Activated naive CD8-positive, alpha-beta T cell treated with anti-CD3 and anti-CD28 coated beads for 36 hours (primary cell): ENCODE measurements at places on chromosomes 2 and 18. TPM values are rescaled to one million over a fixed set of nuclear protein-coding genes. Genes with fewer than 3 reads are reported as not detected.

- DNase-seq, result no peak
Observed at GRCh38 chr2:239895669-239896068, 129.5 kb downstream of the NDUFA10 start.

DNA sequence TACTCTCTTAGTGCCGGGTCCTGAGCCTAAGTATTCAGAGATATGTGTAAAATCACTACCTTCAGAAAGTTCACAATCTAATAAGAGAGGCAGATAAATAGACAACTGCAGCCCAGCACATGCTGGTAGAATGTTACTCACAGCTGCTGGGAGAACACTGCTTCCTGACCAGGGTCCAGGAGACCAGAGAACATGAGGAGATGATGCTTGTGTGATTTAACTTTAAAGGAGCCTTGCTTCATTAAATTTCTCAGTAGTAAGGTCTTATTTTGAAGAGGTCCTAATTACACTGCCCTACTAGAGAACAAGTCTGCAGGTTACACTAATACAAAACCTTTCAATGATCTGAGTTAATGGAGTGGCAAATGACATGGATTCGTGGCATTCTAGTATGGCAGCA, 209.9 kb upstream of the TRIB2 start:
- DNase-seq, result no peak

DNA sequence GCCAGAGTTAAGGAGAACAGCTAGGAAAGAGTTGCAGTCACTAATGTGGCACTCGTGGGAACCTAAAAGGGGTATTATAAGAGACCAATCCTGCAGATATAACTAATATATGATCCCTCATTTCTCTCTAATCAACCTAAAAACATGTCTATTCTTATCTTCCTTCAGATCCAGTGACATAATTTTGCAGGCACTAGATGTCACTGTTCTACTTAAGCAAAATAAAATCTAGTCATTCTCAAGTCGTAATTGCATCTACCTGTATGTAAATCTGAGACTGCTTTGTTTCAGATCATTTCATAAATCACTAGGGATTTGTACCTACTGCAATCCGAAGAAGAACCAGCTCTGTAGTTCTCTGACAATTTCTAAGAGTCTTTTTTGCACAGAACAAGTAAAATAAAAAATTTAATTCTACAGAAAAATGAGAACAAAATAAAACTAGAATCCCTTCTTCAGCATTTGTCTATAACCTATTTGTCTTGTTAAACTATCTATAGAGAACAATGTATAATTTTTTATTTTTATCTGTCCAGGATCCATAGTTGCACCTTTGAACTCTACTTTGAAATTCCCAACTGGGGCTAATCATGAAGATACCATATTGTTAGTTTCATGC, 56.5 kb upstream of the ERBB4 start:
- no peak for DNase-seq

DNA sequence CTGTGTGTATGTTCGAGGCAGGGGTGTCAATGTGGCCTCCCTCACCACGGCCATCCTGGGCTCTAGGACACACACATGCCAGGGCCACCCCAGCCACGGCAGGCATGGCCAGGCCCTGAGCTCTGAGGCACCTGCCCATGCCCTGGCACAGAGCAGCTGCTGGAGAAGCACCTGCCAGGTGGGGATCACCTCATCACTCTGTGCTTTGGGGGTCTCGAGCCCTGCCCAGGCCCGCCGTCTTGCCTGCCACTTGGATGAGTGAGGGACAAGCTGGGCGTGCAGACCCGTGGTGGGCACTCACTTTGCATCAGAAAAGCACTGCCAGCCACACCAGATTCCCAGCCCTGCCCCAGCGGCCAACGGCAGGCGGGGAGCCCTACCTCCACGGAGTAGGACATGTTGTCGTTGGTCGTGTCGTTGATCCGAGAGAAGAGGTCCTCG, 33.1 kb downstream of the KIF1A start:
- DNase-seq, result no peak

- DNase-seq, result no peak
Observed at GRCh38 chr2:168641636-168642035, 160.8 kb upstream of the NOSTRIN start.

DNA sequence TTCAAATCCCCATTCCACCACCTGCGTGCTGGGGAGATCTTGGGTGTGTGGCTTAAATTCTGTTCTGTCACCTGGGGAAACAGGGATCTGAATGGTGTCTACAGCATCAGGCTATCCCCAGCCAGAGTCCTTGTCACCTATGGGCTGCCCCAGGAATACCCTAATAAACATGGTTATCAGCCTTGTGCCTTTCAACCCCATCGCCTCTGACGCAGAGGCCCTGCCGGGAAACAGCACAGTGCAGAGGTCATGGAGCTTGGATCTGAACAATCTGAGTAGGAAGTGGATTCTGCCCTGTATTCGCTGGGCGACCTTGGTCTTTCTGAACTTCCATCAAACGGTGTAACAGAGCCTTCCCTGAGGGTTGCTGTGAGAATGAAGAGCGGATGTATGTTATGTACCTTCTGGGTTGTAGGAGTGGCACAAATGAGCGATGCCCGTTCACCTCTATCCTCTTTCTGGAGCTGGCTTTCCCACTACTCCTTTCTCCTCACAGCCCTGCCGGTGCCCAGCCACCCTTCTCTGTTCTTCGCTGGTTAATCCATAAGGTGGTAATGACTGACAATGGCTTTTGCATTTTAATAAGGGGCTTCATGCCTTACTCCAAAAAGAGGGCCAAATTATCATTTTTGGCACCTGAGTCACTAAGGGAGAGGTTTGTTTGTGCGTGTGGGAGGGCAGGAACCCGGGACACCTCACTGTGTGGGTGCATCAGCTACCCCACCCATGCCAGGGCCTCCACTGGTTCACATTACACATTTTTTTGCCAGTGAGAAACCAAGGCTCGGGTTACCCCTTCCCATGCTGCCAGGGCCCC, 256.5 kb downstream of the MYCN start:
- no peak for DNase-seq

- DNase-seq, result no peak
Observed at GRCh38 chr18:8893628-8894231, 188.4 kb downstream of the MTCL1 start.

GRCh38 chr2:138559641-138560040, 58.1 kb downstream of the SPOPL start:
- no peak for DNase-seq

DNA sequence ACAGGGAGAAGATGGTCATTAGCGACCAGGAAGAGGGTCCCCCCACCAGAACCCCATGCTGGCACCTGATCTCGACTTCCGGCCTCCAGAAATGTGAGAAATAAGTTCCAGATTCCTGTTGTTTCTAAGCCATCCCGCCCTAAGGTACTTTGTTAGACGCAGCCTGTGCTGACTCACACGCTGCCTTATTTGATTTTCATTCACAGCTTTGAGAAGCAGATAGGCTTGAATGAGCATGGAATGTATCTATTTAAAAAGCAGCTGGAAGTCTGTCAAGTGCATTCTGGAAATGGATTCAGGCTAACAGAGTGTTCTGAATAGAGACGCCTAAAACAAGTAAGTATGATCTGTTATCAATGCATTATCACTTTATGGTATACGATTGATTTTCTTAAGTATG, 8.3 kb upstream of the IL1R2 start:
- no peak for DNase-seq

- DNase-seq, result peak; percentile 71
Observed at GRCh38 chr18:48777026-48777743, 173.6 kb downstream of the SMAD7 start.

- DNase-seq, result no peak
Observed at GRCh38 chr2:222591661-222592060, 64.2 kb downstream of the FARSB start.

GRCh38 chr2:222939208-222939856, 78.5 kb downstream of the ACSL3 start:
- peak; percentile 59 for DNase-seq

DNA sequence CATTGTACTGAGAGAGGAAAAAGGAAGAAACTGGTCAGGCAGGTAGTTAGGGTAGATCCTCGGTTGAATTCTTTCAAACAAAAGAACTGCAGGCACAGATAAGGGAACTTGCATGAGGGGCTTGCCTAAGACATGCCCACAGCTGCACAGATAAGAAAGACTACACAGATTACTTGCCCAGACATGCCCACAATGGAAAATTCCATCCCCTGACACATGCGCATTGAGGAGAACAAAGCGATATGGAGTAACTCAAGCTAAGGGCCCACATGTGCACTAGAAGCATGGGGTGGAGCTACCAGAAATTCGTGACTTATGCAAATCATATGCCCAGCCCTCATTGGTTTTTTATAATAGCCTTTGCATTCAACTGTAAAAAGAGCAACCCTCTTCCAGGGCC, 181.3 kb upstream of the ZNF521 start:
- DNase-seq, result no peak

GRCh38 chr18:42196651-42197050, 241.6 kb downstream of the PIK3C3 start:
- no peak for DNase-seq

DNA sequence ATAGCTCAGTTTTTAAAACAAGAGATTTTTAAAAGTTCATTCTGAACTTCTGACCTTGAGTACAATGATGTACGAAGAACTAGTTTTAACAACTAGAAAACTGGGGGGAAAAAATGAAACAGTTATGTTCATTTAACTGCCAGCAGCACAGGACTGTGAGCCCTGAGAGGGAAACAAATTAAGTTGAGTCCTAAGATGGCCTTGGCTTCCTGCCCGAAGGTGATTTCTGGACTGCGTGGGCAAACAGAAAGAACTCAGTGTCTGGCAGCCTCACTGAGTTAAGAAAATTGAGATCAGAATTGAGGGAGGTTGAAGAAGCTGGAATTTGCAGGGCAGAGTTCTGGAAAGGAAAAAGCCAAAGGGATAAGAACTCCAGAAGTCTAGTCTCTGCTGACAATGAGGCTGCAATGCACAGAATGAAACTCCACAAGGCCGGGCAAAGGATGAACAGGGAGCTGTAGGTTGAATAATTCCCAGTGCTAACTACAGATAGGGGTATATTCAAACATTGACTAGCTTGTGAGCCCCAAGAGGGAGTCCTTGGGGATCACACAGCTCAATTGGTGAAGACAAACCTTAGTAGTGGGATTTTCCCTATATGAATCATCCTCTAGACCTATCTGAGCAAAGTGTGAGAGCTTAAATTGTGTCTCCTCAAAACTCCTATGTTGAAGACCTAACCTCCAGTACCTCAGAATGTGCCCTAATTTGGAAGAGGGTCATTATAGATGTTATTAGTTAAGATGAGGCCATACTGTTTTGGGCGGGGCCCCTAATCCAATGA, 13.1 kb upstream of the CRACDL start:
- no peak for DNase-seq

- no peak for DNase-seq
Observed at GRCh38 chr2:224017957-224018356, 21.1 kb downstream of the SERPINE2 start.

DNA sequence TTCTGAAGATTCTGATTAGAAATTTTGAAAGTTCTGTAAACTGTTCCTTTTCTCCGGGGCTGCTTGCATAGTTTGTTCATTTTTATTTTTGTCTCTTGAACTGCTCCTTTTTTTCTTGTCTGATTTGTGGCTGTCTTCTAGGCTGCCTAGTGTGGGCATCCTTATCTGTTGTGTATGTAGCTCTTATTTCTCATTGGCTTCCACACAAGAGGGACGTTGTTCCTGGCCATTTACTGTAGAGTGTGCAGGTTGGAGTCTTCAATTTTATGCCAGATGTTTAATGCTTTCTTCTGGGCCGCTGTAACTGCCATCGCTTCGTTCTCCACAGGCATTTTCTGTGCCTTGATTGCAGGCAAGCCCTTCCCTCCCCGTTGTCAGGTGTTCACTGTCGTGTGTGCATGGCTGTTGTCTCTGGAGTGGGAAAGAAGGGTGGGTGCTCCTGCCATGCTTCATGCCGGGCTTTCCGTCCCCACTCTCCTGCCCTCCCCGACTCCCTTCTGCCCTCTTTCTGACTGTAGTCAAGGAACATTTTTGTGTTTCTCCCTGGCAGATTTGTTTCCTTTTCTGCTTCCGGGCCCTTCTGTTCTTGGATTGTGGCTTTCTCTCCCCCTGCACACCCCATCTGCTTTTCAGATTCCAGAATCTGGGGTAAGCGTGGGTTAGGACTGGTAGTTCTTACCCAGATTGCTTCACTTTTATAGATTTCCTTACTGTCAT, 15.5 kb downstream of the CEP192 start:
- no peak for DNase-seq

GRCh38 chr2:202141329-202141947, 68.4 kb downstream of the KIAA2012 start:
- DNase-seq, result no peak

DNA sequence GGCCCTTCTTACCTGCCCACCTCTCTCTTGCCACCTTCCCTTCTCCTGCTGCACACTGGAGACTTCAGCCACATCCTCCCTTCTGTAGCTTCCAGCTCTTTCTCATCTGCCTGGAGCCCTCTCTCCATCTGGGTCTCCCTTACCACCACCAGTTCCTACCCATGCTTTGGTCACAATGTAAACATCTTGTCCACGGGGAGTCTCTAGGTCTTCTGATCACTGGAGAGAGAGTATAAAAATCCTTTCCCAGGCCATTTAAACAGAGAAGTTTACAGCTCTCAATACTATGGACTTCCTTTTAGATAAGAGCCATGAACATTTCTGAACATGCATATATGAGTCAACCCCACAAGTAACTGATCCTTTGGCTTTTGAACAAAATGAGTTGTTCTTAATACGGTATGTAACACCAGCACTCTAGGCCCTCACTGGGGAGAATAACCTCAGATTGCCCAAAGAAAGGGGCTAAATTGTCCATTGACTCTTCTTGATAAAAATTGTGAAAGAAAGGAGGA, 5.8 kb downstream of the ARHGAP25 start:
- no peak for DNase-seq

DNA sequence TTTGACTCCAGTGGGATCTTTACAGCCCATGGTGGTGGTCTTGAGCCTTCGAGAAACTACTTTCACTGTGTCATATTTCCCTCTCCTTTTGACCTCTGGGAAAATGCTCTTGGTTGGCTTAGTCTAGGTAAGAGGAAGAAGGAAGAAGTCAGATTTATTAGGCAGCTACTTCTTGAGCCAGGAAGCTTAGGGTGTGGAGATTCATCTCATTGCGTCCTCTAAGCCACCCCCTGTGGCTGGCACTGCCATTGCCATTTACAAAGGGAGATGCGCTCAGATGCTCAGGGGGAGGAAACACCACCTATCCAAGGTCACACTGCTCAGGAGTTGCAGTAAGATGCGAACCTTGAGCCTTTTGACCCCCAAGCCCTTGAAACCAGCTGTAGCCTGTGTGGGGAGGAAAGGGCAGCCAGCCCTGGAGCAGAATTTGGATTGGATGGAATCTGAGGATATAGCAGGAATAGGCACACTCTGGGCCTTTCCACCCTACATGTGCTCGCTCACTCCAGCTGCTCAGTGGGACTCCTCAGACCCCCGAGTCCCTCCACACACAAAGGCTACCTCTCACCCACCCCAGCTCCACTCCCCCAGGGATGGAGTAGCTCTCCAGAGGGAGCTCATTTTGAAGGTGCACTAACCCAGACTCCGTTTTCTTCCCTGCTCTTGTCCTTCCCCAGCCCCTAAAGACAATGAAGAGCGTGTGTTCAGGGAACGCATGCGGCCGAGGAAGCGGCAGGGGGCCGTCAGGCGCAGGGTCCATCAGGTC, 321.3 kb upstream of the EPAS1 start:
- DNase-seq, result no peak

GRCh38 chr2:13002536-13003331, 286.0 kb downstream of the TRIB2 start:
- DNase-seq, result no peak

- DNase-seq, result no peak
Observed at GRCh38 chr2:49335546-49335945, 181.2 kb upstream of the FSHR start.

Gene GPAT2
- total RNA-seq, result 41.8 TPM

Gene MDH1B
- 0.90 TPM for total RNA-seq

Gene BCL2
- 67.3 TPM for total RNA-seq

Gene FIGN
- total RNA-seq, result not detected

Gene MAP3K19
- not detected for total RNA-seq

Gene BOK
- not detected for total RNA-seq

Gene DNAJC5G
- total RNA-seq, result not detected

Gene ANKRD29
- not detected for total RNA-seq

Gene HOXD8
- total RNA-seq, result not detected

Gene ANKRD53
- total RNA-seq, result 0.21 TPM
